A172 (cell line): ENCODE measurements at places on chromosomes 11 and 22.

- DNase-seq, result no peak
Observed at GRCh38 chr22:48253573-48253972, 1491.1 kb downstream of the TBC1D22A start.

- DNase-seq, result no peak
Observed at GRCh38 chr22:46346680-46347405, 11.3 kb downstream of the TRMU start.

GRCh38 chr11:8403310-8403709 is 139.6 kb upstream of the LMO1 start:
- peak; percentile 4 for DNase-seq

DNA sequence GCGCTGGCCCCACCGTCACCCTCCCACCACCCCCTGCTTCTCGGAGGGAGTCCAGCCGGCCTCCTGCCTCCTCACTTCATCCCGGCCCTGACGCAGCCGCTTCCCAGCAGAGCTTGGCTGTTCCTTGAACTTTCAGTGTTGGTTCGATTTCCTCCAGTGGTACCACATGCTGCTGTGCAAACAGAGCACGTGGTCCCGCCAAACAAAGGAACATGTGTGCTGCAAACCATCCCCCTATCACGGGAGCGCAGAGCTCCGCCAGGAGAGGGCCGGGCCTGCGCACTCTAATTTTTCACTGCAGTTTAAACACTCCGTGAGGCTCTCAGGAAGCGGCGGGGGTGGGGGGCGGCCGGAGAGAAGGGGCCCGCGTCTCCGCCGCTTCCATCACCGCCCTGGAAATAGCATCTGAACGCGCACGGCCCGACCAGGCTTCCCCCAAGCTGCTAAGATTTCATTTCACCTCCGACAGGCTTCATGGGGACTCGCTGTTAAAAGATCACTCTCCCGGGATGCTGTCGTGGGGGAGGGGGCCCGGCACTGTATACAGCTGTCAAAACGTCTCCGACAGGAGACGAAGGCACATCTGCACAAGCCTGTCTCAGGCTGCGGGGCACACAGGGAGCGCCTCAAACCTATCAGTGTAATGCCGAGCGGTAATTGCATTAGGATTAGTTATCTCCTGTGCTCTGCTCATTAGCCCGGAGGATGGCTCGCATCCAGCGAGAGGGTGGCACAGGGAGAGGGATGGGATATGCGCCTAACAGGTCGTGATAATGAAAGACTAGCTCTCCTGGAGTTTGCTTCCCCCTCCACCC is 269.9 kb upstream of the SORL1-AS1 start:
- DNase-seq, result peak; percentile 58
